Mesothelial cell of epicardium (in vitro differentiated cells): ENCODE measurements at places on chromosomes 11 and 22. TPM values are rescaled to one million over a fixed set of nuclear protein-coding genes. Genes with fewer than 3 reads are reported as not detected.

DNA sequence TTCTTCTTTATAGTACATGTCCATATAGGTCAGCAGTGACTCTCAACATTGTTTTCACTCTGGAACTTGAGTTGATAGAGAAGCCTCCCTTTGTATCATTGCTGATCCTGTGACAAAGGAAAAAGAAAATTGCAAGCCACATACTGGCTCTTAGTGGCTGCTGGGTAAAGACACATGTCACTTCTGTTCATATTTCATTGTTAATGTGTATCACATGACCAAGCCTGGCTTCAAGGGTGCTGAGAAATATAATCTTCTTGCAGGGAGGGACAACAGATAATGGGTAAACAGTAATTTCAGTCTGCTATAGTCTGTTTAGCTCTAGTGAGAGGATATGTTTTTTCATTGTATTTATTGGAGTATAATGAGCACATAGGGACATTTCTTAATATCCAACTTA is 173.3 kb downstream of the PGR start:
- peaks cover 6% of the 10 kb centered on the region for H3K36me3 ChIP-seq
- no peak overlapping the region for H3K4me3 ChIP-seq
- no peaks in the 10 kb centered on the region for H3K4me1 ChIP-seq
- DNase-seq: no peak
- no peaks in the 10 kb centered on the region for H3K27me3 ChIP-seq
- no peak overlapping the region for H3K27ac ChIP-seq

DNA sequence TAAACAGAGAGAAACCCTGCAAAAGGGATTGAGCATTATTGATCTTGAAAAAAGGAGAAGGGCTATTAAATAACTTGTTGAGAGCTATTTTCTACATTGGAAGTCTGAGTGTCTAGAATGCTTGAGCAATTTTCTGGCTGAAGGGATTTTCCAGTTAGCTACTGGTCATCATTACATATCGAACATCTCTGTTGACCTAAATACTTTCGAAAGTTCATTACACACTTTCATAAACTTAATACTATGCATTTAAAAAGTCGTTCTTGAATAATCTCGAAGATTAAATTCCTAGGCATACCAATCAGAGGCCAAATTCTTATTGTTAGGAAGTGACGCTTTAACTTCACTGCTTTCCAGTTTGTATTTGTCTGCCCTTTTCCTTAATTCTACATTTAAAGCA is 13.7 kb downstream of the ETS1 start:
- H3K27ac ChIP-seq: no peak overlapping the region
- no peaks in the 10 kb centered on the region for H3K36me3 ChIP-seq
- no peak for DNase-seq

- H3K4me3 ChIP-seq: no peak overlapping the region
- H3K4me1 ChIP-seq: peaks cover 36% of the 10 kb centered on the region
- no peak for DNase-seq
- no peak overlapping the region for H3K27ac ChIP-seq
- no peaks in the 10 kb centered on the region for H3K36me3 ChIP-seq
Measured at GRCh38 chr11:115611343-115611742, 107.1 kb upstream of the CADM1 start.

DNA sequence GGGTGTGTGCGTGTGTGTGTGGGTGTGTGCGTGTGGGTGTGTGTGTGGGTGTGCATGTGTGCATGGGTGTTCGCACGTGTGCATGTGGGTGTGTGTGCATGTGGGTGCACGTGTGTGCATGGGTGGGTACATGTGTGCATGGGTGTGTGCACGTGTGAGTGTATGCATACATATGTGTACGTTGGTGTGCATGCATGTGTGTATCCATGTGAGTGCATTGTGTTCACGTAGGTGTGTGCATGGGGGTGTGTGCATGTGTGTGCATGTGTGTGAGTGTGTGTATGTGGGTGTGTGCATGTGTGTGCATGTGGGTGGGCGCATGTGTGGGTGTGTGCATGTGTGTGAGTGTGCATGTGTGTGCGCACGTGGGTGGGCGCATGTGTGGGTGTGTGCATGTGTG is 19.9 kb upstream of the APOBEC3A start:
- no peak for DNase-seq
- H3K27me3 ChIP-seq: peaks cover 1% of the 10 kb centered on the region
- H3K4me1 ChIP-seq: peaks cover 12% of the 10 kb centered on the region

- H3K4me1 ChIP-seq: peaks cover 9% of the 10 kb centered on the region
- no peaks in the 10 kb centered on the region for H3K36me3 ChIP-seq
- H3K4me3 ChIP-seq: no peak overlapping the region
- DNase-seq: no peak
Measured at GRCh38 chr22:19109198-19110063, 12.8 kb downstream of the DGCR2 start.

- H3K27me3 ChIP-seq: no peaks in the 10 kb centered on the region
- peak within 1 kb of the TSS; percentile 97 for H3K27ac ChIP-seq
- peak within 1 kb of the TSS; percentile 96 for H3K4me3 ChIP-seq
Measured at GRCh38 chr11:65872586-65873317, at the start of gene EFEMP2. EFEMP2 (minus strand) TSS chr11:65872800; CDS start chr11:65872354, 446 bp downstream.

- H3K36me3 ChIP-seq: no peaks in the 10 kb centered on the region
- no peak for DNase-seq
- H3K27ac ChIP-seq: no peak overlapping the region
- no peak overlapping the region for H3K4me3 ChIP-seq
- H3K4me1 ChIP-seq: no peaks in the 10 kb centered on the region
Measured at GRCh38 chr11:32012049-32012448, 78.8 kb upstream of the RCN1 start.

DNA sequence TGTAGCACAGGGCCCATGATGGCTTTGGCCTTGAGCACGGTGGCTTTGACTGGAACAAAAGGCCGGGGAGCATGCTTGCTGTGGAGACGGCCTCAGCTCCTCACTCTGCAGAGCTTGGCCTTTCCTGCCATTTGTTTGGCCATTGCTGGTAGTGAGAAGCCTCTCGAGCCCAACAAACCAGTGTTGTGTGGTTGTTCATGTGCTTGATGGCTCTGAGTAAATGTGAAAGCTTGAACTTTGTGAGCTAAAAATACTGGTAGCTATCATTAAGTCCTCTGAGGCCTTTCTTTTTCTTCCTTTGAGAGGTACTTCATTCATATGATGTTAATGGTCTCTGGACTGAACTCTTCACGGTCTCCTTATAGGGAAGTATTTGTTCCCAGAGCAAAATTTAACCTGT is 39.6 kb downstream of the NAT10 start:
- H3K27me3 ChIP-seq: no peaks in the 10 kb centered on the region
- no peak for DNase-seq
- H3K4me1 ChIP-seq: no peaks in the 10 kb centered on the region
- no peak overlapping the region for H3K27ac ChIP-seq

GRCh38 chr22:31561238-31561887 is 65.0 kb downstream of the SFI1 start:
- peaks cover 7% of the 10 kb centered on the region for H3K4me1 ChIP-seq
- DNase-seq: peak; percentile 50
- H3K36me3 ChIP-seq: peaks cover 3% of the 10 kb centered on the region
- H3K27me3 ChIP-seq: no peaks in the 10 kb centered on the region
- H3K27ac ChIP-seq: peak overlapping the region; percentile 24

DNA sequence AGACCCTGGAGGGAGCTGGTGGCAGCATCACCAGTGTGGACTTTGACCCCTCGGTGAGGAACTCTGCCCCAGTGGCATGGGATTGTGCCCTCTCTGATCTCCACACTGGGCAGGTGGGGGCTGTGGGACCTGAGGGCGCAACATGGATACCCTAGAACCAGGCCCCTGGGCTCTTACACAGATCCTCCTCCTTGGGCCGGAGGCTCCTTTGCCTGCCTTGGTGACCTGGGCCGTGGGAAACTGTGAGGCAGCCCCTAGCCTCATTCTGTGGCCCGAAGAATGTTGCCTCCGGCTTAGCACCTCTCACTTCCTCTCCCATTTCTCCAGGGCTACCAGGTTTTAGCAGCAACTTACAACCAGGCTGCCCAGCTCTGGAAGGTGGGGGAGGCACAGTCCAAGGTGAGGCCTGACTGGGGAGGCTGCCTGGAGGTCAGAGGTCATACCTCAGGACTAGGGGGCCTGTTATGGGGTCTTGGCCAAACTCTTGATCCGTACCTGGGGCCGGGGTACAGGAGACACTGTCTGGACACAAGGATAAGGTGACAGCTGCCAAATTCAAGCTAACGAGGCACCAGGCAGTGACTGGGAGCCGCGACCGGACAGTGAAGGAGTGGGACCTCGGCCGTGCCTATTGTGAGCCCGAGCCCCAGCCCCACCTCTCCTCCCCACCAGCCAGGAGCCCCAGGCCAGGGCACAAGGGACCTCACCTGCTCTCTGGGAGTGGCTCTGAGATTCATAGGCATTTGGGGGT is 12.2 kb downstream of the ATG16L2 start:
- no peak overlapping the region for H3K27ac ChIP-seq
- no peak overlapping the region for H3K4me3 ChIP-seq
- DNase-seq: no peak
- H3K36me3 ChIP-seq: no peaks in the 10 kb centered on the region
- H3K4me1 ChIP-seq: peaks cover 2% of the 10 kb centered on the region
- no peaks in the 10 kb centered on the region for H3K27me3 ChIP-seq

DNA sequence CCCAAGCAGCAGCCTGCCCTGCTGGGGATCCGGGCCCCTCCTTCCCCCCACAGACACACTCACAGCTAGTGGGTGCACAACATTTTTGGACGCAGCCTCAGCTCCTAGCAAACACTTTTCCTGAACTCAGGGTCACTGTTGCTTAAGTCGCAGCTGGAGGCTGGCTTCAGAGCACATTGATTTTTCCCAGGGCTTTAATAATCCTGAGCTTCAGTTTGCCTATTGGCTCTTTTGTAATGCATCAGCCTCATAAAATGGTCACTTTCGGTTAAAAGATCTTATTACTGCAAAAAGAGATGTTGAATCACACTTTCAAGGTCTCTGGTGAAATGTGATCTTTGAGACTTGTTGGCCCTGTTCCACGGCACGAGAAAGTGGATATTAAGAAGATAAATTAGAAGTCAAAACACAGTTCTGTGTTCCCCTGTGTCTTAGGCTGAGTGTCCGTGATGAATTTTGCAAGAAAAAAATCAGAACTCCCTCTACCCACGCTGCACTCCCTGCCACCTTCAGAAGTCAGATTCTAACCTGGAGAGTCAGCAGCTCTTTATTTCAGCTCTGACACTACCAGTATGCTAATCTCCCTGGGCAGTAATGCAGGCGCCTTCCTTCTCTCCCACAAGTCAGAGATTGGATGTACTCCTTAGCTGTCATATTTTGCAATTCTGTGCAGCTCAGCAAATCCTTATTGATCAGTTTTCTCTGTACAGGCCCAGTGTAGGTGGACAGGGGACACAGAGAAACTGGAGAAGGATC is 158.2 kb upstream of the E2F8 start:
- no peak overlapping the region for H3K27ac ChIP-seq
- H3K4me1 ChIP-seq: no peaks in the 10 kb centered on the region
- H3K27me3 ChIP-seq: peaks cover 10% of the 10 kb centered on the region
- no peak for DNase-seq
- H3K36me3 ChIP-seq: no peaks in the 10 kb centered on the region

GRCh38 chr11:30478923-30479322 is 107.2 kb downstream of the MPPED2 start:
- DNase-seq: no peak
- peak overlapping the region; percentile 37 for H3K4me3 ChIP-seq
- peaks cover 72% of the 10 kb centered on the region for H3K4me1 ChIP-seq
- no peaks in the 10 kb centered on the region for H3K27me3 ChIP-seq
- peaks cover 25% of the 10 kb centered on the region for H3K36me3 ChIP-seq

- no peaks in the 10 kb centered on the region for H3K27me3 ChIP-seq
- no peak for DNase-seq
- H3K4me1 ChIP-seq: peaks cover 6% of the 10 kb centered on the region
- H3K27ac ChIP-seq: no peak overlapping the region
- H3K36me3 ChIP-seq: peaks cover 32% of the 10 kb centered on the region
- H3K4me3 ChIP-seq: no peak overlapping the region
Measured at GRCh38 chr22:45720839-45721378, 49.3 kb downstream of the ATXN10 start.

- peaks cover 5% of the 10 kb centered on the region for H3K4me1 ChIP-seq
- H3K27ac ChIP-seq: peak overlapping the region; percentile 71
- no peak overlapping the region for H3K4me3 ChIP-seq
- H3K27me3 ChIP-seq: no peaks in the 10 kb centered on the region
- peaks cover 17% of the 10 kb centered on the region for H3K36me3 ChIP-seq
Measured at GRCh38 chr22:31857247-31857646, 87.1 kb upstream of the YWHAH start.

DNA sequence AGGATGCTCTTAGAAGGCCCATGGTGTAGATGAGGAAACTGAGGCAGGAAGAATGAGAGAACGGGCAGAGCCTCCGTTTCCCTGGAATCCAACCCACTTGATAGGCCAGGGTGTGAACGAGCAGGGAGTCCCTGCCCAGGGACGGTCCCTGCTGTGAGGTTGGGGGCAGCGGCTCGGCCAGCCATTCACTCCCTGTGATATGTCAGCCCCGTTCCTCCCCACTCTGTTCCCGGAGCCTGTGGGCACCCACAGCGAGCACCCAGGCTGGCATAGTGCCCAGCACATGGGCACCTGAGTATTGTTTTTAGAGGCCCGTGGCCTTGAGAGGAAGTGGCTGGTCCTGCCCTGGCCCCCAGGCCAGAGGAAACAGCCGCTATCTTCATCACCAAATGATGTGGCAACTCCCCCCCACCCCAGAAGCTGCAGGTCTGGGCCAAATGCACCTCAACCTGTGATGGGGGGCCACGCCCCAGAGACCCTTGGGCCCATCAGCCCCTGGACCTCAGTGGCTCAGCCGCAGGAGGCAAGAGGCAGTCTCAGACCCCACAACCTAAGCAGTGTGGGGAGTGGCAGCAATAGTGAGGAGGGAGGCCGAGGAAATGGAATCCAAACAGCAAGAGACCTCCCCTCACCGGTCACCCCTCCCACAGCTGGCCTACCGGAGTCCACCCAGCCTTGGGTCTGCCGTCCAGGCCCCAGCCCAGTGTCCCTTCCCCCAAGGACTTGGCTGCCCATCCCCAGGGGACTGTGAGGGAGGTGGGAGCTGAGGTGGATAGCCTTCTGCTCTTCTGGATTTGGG is 2.1 kb downstream of the ALDH3B1 start:
- H3K27ac ChIP-seq: peak overlapping the region; percentile 98
- H3K36me3 ChIP-seq: no peaks in the 10 kb centered on the region
- no peak overlapping the region for H3K4me3 ChIP-seq
- peaks cover 50% of the 10 kb centered on the region for H3K4me1 ChIP-seq
- no peaks in the 10 kb centered on the region for H3K27me3 ChIP-seq
- no peak for DNase-seq

- H3K36me3 ChIP-seq: no peaks in the 10 kb centered on the region
- H3K27ac ChIP-seq: no peak overlapping the region
- H3K4me1 ChIP-seq: peaks cover 17% of the 10 kb centered on the region
- no peak for DNase-seq
- H3K27me3 ChIP-seq: peaks cover 27% of the 10 kb centered on the region
Measured at GRCh38 chr11:111440416-111441205, 61.5 kb upstream of the POU2AF1 start.

The PNPLA5 gene
- total RNA-seq: not detected in 3 replicates

The CLMP gene
- total RNA-seq: 16.3 to 18.9 TPM (median 18.0 TPM) in 3 replicates

The ENTHD1 gene
- not detected in 3 replicates for total RNA-seq

The RBMXL2 gene
- total RNA-seq: 0.16 to 0.22 TPM (median 0.16 TPM) in 3 replicates

The SDF2L1 gene
- total RNA-seq: 19.6 to 22.1 TPM (median 20.2 TPM) in 3 replicates

The OR5J2 gene
- not detected in 3 replicates for total RNA-seq

The TP53I11 gene
- 71.0 to 81.0 TPM (median 73.1 TPM) in 3 replicates for total RNA-seq

The SLC25A18 gene
- total RNA-seq: 0.35 to 0.60 TPM (median 0.54 TPM) in 3 replicates
